Urothelium cell line (cell line): ENCODE measurements at places on chromosomes 1 and 21.

DNA sequence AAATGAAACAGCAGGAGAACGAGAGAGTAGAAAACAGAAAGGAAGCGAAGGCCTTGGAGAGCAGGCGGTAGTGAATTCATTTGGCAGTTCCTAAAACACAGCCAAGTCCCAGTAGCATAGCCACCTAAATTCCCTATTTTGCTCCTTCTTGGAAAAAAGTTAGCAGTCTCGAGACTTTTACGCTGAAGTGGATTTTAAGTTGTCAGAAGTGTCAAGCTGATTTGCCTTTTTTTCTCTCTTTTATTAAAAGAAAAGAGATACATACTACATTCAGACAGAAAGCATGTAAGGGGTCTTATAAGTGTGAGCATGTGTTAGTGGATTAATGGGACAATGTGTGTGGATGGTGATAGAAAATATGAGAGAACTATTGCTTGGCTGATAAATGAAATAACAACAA is 19.2 kb downstream of the NFIA start:
- DNase-seq: no peak

DNA sequence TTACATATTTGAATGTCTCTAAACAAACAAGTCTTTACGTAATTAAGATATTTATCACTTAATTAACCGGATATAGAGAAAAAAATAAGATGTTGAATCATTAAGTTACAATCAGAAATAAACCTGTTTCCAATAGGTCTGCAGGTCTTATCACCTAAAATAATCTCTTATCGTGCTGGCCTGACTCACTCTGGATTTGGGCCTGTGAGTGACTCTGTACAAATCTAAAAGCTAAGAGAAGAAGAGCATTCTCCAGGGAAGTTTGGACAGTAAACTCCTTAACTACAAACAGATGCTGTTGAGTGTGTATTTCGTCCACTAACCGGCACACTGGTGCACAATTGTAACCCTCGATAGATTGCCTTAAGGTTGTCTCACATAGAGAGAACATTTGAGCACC is 25.3 kb downstream of the CEP104 start:
- DNase-seq: no peak

- DNase-seq: peak; percentile 46
Measured at GRCh38 chr1:152884966-152885624, 7.0 kb downstream of the SMCP start.

GRCh38 chr21:42973309-42973990 is 912 bp upstream of the PKNOX1 start:
- DNase-seq: no peak

DNA sequence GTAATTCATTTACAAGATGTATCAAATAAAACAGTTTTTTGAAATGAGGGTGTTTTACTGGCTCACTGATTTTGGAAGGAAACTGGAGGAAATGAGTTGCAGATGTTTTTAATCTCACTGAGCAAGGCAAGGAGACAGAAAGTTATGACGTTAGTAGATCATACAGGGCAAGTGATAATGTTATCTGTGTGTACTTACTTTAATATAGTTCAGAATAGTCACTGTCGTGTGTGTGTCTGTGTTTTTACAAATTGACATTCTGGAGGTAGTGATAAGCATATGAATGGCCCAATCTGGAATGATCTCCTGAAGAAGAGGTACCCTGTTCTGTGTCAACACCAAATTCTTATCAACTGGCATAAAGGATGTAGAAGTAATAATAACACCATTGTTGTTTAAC is 1.9 kb upstream of the GBP4 start:
- no peak for DNase-seq

- DNase-seq: no peak
Measured at GRCh38 chr1:26148887-26149286, 10.0 kb upstream of the FAM110D start.

DNA sequence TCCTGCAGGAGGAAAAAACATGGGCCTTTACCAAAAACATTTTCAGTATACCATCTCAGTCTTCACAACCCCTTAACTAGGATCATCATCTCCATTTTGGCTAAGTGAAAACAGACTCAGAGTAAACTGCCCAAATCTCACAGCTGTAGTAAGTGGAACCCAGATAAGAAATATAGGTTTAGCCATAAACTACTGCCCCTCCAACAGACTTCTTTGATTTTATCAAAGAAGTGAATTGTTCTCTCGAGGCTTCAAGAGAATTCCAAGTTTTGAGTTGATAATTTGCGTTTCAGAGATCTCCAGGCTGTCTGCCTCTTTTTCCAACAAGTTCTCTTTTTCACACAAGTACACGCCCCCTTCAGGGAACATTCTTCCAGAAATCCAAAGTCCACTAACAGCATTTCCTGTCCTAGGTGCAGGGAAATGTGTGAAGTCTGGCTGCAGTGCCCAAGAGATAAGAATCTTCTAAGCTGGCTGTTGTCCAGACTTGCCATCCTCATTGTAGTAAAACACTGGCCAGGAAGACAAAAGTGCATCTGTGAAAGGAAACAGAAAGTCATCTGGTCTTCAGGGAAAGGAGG is 30.8 kb downstream of the RNF19B start:
- DNase-seq: peak; percentile 15

- no peak for DNase-seq
Measured at GRCh38 chr21:37945036-37945435, 28.8 kb upstream of the KCNJ6 start.

GRCh38 chr1:224432146-224432545 is 2.5 kb downstream of the WDR26 start:
- no peak for DNase-seq

DNA sequence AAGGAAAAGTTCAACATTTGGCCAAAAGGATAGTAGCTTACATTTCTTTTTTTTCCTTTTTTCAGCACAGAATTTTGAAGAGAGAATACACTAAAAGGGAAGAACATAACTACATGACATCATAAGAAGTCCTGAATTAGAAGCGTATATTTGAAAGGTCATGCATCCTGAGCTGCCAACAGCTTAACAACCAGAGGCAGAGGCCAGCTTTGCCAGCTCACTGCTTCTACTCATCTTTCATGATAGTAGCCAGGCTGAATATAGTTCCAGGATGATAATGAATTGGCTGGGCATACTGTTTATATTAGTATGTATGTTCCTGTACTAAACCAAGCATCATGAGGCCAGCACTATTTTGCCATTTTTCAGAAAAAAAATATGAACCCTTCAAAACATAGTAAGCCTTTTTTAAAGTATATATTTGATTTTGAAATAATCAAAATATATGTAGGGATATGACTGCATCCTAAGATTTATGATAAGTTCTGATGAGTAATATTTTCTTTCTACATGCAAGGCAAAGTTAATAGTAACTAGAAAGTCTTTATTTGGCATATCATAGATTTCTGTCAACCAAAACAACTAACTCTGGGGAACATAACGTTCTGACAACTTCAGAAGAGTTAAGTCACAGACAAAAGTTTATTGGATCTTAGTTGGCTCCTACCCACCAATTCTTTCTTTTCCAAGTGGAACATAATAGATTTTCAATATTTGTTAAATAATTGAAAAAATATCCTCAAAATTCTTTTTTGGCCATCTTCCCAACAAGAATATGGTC is 123.2 kb downstream of the DPYD start:
- DNase-seq: no peak

- no peak for DNase-seq
Measured at GRCh38 chr1:172485626-172486025, 41.8 kb upstream of the PIGC start.

DNA sequence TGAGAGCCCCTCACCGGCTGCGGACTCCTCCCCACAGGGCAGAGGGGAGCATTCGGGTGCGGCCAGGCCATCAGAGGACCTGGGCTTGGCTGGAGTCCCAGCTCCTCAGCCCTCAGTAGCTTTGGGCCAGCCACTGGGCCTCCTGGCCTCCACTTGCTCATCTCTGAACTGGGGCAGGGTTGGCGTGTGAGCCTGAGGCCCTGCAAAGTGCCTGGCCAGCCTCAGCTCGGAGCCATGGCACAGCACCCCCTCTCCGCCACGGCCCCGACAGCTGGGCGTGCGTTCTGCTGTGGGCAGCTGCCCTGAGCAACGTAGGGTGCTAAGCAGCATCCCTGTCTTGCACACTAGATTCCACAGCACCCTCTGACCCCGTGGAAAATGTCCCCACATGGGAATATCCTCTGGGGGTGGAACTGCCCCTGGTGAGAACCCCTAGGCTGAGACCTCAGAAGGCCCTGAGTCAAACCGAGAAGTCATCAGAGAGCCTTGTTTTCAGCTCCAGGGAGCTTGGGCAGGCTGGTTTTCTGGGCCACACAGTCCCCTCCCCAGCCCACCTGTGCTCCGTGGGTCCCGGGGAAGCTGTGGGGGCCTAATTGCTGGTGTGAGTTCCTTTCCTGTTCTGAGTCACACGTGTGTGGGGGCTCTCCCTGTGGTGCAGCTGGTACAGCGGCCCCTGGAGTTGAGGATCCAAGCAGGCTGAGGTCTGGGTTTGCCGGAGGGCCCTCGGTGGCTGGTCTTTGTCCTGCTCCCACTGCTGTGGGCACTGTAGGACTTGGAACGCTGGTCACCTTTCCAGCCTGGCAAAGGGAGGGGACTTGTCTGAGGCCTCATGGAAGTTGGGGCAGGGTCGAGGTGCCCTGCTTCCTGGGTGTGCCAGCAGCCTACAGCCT is 24.5 kb downstream of the TP73 start:
- DNase-seq: no peak

DNA sequence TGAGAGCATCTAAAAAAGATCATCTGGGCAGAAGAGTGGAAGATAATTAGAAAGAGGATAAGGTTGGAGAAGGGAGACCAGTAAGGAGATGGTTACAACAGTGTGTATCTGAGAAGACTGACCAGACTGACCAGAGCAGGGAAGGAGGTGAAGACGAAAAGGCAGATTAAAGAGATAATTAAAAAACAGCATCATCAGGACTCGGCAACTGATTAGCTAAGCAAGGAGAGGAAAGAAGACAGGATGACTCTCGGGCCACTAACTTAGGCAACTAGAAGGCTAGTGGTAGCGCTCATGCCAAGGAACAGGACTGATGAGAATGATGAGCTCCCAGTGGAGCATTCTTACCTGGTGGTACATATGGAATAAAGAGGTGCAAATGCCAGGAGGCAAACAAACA is 3.9 kb downstream of the RBM34 start:
- DNase-seq: no peak

GRCh38 chr1:115567431-115567830 is 74.3 kb upstream of the VANGL1 start:
- no peak for DNase-seq

- DNase-seq: no peak
Measured at GRCh38 chr1:35173909-35174540, 18.9 kb downstream of the SFPQ start.

DNA sequence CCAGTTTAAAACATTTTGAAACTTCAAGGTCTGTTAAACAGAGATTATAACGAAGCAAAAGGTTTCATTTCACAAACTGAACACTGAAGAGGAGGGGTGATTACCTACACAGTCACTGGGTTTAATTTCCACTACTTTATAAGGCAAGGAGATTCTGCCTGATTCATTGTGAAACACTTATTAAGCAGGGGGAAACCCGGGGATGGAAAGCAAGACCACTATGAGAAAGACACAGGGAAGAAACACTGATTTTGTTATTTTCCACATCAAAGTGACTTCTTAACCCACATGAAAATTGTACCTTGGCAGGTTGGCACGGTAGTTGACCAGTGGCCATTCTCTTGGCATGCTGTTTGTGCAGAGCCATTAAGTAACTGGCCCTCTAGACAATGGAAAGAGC is 8.1 kb upstream of the F5 start:
- no peak for DNase-seq

DNA sequence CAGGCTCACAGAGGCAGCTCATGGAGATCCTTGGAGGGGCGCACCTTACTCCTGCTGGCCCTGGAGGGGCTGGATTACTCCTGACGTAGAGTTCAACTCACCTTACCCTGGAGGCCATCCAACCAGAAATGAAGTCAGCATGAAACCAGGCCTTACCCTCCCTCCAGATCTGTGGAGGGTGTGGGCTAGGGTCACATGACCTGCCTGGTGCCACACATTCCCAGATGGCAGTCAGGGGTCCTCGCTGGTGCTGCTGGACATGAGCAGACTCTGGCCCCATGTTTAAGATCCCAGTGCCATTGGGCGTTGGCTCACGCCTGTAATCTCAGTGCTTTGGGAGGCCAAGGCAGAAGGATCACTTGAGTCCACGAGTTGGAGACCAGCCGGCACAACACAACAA is 4.5 kb downstream of the C21orf58 start:
- DNase-seq: no peak

DNA sequence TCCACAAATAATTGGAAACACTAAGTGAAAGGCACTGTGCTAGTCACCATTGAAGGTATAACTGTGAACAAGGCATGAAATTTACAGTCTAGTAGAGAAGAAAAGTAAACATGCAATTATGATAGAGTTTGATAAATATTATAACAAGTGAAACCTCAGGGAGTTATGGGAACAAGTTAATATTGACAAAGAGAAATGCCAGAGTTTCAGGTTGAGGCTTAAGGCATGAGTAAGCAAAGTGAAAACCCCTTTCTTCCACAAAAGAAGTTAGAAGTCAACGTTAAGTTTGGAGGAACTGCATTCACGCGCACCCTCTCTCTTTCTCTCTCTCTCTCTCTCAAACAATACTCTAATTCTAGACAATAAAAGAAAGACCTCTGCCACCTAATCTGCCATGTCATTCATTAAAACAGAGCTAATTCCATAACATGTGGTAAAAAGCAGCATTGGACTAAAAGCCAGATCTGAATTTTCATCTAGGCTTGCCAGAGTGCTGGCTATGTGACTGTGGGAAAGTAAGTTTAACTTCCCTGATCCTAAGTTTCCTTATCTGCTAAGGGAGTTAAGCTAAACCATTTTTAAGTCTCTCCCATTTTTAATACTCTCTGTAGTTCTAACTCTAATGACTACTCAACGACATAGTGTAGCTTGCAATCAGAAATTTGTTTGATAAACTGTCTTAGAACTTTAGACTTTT is 22.0 kb downstream of the SLC44A5 start:
- no peak for DNase-seq

GRCh38 chr1:162315673-162316072 is 61.0 kb downstream of the SPATA46 start:
- no peak for DNase-seq

GRCh38 chr21:18602711-18603110 is 199.1 kb upstream of the TMPRSS15 start:
- DNase-seq: no peak

DNA sequence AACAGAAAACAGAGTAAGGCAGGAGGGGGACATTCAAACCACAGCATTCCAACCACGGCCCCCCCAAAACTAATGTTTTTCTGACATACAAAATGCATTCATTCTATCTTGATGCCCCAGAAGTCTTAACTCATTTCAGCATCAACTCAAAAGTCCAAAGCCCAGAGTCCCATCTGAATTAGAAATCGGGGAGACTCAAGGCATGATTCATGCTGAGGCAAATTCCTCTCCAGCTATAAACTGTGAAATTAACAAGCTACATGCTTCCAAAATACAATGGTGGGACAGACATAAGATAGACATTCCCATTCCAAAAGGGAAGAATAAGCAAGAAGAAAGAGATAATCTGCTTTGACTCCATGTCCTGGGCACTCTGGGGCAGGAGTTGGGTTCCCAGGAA is 73.9 kb downstream of the KCNJ15 start:
- DNase-seq: no peak

- peak; percentile 12 for DNase-seq
Measured at GRCh38 chr1:166675213-166675612, 164.1 kb upstream of the POGK start.

- no peak for DNase-seq
Measured at GRCh38 chr1:155970531-155971167, 7.7 kb downstream of the ARHGEF2 start.

GRCh38 chr1:150925080-150925479 is 1.1 kb upstream of the SETDB1 start:
- no peak for DNase-seq
